ENCODE measurements at places on chromosomes 2 and 18.

DNA sequence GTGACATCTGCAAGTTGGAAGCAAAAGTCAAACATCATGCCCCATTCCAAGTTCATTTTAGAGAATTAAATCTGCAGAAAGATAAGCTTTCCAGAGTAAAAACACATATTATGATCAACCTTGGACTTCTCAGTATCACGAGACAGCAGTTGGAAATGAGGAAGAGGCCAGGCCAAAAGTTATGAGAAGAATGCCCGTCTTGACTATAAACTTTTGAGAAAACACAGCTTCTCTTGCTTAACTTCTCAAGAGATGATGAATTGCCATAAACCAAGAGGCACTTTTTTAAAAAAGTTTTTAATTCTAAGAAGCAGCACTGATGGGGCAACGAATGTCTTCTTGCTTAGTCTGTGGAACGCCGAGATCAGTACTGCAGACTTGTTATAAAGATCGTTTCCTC is 52.6 kb upstream of the NFU1 start:
- no peak for DNase-seq

GRCh38 chr2:173828189-173829142 is 136.7 kb downstream of the SP3 start:
- DNase-seq = no peak

DNA sequence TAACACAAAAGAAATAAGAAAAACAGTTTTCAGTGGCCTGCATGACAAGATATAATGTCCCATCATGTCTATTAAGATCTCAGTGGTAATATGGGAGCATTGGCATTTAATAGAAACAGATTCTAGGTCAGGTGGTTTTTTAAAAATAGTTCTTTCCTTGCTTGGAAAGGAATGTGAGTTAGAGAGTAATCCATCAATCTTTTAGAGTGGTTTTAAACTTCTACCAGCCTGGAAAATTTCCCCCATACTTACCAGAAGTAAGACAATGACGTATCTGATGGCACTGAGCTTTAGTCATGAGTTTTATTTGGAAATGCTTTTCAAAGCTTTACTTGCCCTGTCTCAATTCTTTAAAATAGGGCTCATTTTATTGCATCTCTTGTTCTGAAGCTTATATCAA is 441.7 kb upstream of the SMIM21 start:
- DNase-seq = no peak

DNA sequence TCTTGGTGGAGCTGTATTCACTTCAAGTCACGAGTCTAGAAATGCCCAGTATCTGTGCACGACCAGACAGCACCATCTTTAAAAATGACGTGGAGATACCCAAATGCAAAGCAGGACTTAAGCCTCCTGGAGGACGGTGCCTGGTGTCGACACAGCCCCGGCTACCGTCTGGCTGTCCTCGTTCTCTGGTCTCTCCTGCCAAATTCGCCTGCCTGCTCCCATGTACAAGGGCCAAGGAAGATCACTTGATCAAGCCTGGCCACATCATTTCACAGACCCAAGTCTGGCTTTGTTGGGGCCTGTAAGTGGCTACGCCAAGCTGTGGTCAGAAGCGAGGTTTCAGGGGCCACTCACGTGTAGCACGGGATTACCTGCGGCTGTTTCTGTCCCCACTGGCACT is 9.4 kb downstream of the ODC1 start:
- no peak for DNase-seq

DNA sequence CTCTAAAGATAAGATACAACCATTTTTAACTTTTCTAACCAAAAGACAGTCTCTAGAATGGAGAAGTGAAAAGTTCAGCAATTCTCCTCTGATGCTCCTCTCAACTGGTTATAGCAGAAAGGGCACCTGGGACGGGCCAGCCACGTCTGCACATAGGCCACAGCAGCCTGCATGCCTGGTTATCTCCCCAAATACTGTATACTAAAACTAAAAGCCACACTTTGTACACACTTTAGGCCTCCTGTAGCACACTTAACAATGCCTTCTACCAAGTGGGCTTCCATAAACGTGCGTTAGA is 179.1 kb downstream of the ANKRD44 start:
- DNase-seq = no peak

- peak; percentile 4 for DNase-seq
Observed at GRCh38 chr2:195820867-195821565, 164.0 kb downstream of the SLC39A10 start.

DNA sequence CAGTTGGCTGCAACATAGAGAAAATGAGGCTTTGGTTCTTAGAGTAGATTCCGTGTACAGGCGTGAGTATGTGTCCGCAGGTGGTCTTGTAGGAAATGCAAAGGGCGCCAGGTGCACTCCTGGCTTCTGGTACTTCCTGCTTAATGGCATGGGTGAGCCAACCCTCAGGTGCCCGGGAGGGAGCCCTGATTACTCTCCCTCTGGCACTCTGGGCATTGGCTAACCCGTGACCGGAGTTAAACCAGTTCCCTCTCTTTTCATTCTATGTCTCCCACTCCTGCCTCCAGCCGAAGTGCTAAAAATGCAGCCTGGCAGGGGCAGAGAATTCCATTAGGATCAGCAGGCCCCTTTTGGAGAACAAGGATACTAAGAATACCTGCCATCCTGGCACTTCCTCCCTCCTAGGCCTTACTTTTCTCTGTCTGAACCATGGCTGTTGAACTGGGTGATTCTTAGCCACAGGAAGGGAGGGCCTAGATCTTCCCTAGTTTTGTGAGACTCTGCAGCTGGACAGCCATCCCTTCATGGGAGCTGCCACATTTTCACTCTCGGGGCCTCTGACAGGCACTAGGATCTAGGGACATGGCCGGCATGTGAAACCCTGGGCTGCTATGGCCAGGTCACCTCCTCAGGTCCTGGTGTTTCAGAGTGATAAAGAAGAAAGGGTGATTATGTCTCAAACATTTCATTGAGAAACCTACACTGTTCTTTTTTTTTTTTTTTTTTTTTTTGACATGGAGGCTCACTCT is 6.5 kb downstream of the MERTK start:
- DNase-seq = no peak

- DNase-seq = peak; percentile 9
Observed at GRCh38 chr2:177759443-177759842, 313.1 kb downstream of the PDE11A start.

DNA sequence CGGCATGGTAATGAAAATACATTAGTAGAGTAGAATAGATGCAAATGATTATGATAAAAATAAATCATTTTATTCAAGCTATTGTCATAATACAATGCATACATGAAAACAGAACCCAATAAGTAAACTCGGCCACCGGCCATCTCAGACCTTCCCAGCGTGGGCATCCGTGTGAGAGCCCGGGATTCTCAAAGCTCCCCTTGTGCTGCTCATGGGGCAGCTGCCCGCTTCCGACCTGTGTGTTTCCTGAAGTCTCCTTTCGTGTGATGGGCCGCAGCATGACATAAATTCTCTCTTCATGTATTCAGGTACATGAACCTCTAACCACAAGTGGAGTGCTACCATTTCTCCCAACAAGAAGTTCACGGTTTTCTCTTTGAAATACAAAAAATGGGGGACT is 13.5 kb upstream of the CNDP2 start:
- DNase-seq = no peak

DNA sequence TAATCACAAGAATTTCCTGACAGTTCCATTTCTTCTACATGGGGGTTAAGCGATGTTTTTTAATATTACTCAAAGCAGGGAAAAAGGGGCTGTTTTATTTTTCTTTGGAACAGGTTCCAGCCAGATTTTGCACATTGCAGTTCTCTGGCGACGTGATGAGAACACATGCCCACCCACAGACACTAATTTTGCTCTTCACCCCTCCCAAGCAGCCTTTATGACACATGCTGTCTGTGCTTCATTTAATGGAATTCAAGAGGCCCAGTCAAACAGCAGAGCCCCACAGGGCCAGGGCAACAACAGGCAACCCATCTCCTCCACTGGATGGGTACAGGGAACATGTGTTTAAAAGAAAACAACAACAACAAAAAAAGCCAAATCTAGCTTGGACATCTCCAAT is 70.8 kb downstream of the SPRED2 start:
- DNase-seq = peak; percentile 60

- no peak for DNase-seq
Observed at GRCh38 chr2:173272849-173273248, 81.8 kb upstream of the CDCA7 start.

DNA sequence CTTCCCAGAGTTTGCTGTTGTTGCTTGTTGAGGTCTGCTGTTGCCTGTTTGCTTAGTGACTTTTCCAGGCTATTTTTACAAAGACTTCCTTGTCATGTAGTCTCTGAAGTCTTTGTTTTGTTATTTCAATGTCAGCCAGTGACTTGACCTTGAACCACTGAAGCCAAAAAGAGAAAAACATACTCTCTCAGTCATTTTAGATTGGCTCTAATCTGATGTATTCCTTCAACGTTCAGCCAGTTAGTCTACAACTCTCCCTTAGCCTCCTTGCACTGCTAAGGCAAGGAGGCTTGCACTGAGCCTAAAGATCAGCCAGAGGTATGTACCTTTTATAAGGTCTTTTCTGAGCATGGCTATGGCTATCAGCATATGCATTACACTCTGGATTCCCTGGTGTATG is 27.9 kb downstream of the KIAA1328 start:
- no peak for DNase-seq

DNA sequence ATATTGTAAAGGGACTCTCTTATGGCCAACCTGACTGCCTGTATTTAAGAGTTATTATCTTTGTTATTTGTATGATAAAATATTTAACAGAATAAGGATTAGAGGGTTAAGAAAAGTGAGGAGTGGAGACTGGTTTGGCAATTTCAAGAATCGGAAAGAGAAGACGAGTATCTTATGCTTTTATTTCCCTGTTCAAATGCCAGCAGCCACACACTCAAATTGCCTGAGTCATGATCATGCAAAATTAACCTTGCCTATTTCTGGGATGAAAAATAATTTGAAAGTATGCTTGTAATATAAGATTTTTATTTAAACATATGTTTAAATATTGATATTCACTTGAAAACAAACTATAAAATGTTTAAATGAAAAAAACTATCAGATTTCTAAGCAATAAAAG is 188.6 kb downstream of the CD226 start:
- DNase-seq = peak; percentile 20

- DNase-seq = no peak
Observed at GRCh38 chr18:45658756-45659155, 43.5 kb downstream of the SLC14A2 start.

- no peak for DNase-seq
Observed at GRCh38 chr2:7281231-7282201, 364.3 kb downstream of the RNF144A start.

GRCh38 chr18:55830544-55830943 is 242.6 kb upstream of the TCF4 start:
- DNase-seq = peak; percentile 45

GRCh38 chr18:8615397-8616027 is 6.3 kb downstream of the RAB12 start:
- DNase-seq = peak; percentile 95

DNA sequence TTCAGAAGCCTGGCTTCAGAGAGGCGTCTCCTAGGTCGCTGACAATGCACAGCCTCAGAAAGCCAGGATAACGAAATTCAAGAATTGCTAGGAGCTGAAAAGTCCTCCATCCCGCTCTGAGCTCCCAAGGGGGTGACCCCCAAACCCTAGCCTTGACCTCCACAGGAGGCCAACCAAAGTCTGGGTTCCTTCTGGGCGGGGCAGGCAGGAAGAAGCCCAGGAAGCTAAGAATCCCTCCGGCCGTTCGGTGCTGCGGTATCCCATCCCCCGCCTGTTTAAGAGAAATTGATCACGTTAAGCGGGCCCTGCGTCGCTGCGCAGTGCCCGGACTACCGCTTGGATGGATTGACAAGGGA is 2.5 kb upstream of the OSR1 start:
- DNase-seq = no peak

DNA sequence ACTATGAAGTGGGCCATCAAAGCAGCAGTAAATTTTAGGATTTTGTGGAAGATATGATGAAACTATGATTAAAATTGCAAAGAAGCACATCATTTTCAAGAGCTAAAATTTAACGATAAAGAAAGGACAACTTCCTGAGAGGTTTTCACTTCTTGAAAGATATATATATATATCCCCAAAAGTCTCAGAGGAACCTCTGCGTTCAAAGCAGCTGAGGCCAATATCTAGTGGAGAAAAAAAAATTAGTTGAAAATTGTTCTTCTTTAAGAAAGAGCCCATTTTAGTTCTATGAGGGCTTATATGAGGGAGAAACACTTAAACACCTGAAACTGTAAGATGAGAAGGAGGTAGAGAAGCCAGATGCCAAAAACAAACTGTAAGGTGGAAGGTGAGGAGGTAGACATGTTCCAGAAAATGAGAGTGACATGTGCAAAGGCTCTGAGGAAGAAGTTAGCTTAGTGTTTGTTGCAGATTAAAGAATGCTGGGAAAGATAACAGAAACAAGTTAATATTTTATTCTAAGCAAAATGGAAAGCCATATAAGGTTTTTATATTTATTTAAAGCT is 72.9 kb upstream of the VRK2 start:
- DNase-seq = no peak

All from AG10803 (cell line).